Islet precursor cell (in vitro differentiated cells): ENCODE measurements at places on chromosomes 7 and 10.

DNA sequence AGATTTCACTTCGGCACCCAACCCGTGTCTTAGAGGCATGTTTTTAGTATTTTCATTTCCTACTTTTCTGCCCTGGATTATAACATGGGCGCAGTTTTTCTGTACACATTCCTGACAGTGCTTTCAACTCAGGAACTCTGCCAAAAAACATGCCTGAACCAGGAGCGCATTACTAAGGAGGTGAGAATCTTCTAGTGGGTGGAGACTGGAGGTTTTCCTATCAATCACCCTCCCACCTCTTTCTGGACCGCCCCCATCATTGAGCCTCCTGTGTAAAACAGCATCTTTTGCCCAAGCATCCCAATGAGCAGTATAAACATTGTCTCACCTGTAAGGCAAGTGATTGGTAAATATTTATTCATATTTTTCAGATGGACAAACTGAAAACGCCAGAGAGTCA lies 53.2 kb downstream of the STK17A start:
- DNase-seq: no peak

DNA sequence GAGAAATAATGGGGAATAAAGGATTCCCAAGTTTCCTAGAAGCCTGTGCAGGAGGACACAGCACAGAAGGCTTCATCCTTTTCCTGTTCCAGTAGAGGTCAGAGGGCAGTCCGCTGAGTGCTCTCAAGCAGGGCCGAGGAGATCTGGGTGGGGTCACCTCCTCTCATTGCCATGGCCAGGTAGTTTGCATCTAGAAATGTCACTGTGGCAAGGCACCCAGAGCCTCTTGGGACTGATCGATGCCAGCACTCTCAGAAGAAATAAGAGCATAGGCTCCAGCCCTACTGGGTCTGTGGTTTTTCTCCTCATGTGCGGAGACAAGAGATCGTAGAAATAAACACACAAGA lies 7.9 kb downstream of the NUB1 start:
- no peak for DNase-seq

GRCh38 chr7:127595737-127596136 lies 2.2 kb downstream of the FSCN3 start:
- DNase-seq: no peak

DNA sequence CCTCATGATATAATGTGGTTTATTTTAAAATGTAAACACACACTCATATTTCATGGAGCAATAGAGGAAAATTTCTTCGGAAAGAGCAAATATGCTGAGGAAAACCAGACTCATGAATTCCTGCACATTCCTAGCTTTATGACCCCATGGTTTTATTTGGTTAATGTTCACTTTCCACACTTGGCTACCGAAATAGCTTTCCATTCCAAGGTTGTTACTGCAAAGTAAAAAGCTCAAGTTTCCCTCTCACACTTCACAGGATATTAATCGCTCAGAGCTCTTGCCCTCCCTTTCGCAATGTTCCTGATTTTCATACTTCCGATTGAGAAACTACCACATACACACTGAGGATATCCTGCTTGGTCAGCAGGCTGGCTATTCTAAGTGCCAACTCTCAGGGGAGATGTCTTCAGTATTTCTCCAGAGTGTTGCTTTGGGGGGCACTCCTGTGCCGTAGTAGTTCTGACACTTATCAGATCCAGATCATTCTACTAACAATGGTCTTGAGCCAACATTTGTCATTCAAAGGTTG lies 77.5 kb upstream of the STEAP1B start:
- no peak for DNase-seq

DNA sequence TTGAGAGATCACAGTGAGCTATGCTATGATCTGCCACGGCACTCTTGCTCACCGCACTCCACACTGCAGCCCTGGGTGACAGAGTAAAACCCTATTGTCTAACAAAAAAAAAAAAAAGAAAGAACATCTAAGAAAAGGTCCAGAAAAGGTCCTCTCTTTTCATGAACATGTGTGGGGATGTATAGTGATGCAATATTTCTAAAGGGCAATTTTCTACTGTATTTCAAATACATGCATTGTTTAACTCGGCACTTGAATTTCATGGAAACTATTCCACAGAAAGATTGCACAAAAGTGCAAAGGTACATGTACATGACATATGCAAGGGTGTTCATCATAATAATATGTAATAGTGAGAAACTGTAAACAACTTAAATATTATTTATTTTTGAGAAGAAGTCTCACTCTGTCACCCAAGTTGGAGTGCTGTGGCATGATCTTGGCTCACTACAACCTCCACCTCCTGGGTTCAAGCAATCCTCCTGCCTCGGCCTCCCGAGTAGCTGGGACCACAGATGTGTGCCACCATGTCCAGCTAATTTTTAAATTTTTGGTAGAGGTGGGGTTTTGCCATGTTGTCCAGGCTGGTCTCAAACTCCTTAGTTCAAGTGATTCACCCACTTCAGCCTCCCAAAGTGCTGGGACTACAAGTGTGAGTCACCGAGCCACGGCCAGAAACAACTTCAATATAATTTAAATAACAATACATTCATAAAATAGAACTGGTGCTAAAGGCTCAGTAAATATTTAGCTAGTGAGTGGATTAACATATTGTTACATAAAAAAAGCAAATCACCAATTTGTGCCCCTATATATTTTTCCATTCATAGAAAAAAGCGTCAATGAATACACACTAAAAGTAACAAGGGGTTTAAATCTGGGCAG lies 1.3 kb upstream of the PPRC1 start:
- DNase-seq: no peak

GRCh38 chr7:28329661-28330363 lies 82.5 kb upstream of the CREB5 start:
- DNase-seq: no peak

- no peak for DNase-seq
These were observed 34.2 kb downstream of the C7orf33 start for GRCh38 chr7:148624735-148625134.

DNA sequence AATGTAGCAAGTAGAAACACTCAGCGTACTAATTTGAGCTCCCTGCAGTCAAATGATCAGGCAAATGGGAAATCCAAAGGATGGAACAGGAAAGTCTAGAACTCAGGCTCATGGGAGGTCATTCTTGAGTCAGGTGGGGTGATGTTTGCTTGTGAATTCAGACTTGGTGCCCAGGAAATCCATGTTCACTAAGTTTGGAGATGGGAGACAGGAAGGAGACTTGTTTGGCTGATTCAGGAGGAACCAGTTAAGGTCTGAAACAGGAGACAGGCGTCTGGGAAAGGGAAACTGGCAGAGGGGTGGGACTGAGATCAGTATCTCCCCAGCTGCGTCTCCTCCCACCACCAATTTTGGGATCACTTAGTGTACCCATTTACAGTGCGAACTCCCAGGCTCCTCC lies 38.4 kb upstream of the ZNF438 start:
- DNase-seq: no peak

DNA sequence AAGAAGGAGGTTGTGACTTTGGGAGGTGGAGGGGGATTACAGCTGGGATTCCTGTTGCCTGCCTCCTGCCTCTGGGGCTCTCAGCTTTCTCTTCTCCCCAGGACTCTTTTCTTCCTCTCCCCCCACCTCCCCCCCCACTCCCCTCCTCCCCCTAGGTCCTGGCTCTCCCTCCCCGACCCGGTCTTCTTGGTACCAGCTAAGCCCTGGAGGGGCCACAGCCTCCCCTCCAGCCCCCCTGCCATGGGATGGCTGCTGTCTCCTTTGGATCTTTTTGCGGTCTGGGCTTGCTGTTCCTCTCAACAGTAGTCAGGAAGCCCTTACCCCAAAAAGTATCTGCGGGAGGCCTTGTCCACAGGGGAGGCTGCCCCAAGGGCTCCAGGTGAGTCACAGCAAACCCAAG lies 33.5 kb upstream of the LEP start:
- DNase-seq: no peak

DNA sequence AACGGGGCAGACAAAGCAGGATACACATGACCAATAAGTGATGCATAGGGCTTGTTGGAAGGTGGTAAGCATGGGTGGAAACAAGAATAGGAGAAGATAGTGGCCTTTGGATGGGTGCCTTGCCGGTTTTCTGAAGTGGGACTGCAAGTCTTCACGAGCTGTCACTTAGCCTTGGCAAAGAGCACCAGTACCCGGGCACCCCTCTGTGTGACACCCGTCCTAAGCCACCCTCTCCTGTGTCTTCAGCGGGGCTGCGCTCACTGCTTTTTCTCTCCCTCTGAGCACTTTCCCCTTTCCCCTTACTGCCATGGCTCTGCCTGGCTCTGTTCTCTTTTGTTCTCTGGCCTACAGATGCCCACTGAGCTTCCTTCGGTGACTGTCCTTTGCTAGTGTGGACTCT lies 399.7 kb upstream of the MKI67 start:
- no peak for DNase-seq

GRCh38 chr7:37698276-37698675 lies 14.7 kb downstream of the GPR141 start:
- no peak for DNase-seq

DNA sequence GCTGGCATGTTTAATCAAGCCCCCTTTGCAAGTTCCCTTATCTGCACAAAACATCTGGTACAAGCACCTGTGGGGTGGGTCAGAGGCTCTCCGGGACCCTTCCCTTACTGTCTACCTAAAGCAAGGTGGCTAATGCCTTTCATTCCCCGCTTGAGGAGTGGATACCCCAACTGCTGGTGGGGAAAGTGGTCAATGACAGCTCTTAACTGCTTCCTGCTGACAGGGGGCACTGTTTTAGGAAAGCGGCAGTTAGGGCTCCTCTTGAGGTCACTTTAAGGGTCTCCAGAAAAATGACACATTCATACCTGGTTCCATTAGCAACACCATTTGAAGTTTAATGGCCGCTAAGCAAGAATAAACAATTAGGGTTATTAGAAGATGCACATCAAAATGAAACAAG lies 761.8 kb upstream of the PHF14 start:
- no peak for DNase-seq

GRCh38 chr10:96482815-96483588 lies 30.7 kb downstream of the TLL2 start:
- DNase-seq: peak; percentile 37

DNA sequence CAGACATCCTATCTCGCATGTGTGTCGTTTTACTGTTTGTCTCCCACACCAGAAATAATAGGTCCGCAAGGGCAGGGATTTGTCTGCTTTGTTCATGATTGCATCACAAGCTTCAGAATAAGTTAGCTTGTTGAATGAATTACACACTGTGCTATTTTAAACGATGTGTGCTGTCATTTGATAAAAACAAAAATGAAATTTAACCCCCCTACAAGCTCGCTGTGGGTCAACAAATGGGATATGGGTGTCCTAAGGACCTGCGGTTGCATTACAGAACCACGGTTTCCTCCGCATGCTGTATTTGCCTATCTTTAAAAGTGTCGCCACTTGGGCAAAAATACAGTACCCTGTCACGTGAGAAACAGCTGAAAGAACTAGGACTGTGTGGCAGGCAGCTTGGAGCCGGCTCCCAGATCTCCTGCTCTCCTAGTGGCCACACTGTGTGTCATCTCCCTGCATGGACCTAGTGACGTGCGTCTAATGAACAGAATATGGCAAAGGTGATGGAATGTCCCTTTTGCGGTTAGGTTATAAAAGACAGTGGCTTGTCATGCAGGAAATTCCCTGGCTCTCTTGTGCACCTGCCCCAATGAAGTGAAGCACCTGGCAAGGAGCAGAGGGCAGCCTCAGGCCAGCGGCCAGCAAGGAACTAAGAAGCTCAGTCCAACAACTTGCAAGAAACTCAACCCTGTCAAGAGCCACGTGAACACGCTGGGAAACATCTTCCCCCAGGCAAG lies 32.9 kb upstream of the CRYGN start:
- DNase-seq: peak; percentile 45

DNA sequence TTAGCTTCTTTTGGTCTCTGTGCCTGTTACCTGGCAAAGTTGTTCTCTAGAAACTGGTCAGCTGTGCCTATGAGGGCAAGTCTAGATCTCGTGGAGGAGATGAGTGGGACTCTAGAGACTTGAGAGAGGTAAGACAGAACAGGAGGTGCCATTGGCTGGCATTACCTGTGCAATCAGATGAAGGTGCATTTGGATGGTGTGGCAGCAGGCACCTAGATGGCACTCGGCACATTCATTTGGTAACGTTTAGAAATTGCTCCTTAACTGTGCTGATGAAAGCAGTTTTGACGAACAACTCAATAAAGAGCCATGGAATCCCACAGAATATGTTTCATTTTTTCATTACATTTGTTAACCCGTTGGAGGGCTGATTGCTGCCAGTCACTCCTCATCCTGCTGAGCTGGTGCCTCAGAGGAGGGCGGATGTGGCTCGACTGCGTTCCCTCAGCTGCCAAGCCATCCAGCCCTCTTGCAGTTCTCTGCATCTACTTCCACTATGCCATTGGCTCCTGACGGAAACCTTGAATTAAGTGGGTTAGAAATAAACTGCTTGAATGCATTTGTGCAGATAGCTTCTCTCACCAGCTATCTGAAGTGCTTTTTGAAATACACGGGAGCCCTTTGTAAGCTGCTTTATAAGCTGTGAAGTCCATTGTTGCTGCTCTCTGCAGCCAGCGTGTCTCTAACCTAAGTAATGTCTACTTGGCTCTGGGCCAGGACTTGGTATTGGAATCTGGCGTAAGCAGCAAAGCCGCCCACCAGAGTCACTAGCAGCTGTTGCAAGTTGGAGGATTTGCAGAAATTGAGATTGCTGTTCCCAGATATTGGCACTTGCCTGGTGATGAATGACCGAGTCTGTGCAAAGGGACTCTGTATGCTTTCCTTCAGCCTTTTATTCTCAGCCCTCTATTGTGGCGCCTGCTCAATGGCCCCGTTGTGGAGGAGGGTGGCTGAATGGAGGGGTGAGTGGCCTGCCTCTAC lies 87.4 kb downstream of the LRRC4 start:
- DNase-seq: no peak

- DNase-seq: no peak
These were observed 48.8 kb upstream of the ANTXRL start for GRCh38 chr10:46237815-46238510.

DNA sequence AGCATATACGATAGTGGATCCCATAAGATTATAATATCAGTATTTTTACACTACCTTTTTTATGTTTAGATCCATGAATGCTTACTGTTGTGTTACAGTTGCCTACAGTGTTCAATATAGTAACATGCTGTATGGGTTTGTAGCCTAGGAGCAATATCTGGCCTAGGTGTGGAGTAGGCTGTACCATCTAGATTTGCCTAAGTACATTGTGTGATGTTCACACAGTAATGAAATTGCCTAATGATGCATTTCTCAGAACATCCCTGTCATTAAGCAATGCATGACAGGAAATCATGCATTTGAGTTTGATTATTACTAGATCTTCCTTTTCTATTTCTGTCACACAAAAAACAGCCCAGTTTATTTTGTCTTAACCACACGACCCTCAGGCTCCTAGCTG lies 14.5 kb downstream of the CBX3 start:
- no peak for DNase-seq

DNA sequence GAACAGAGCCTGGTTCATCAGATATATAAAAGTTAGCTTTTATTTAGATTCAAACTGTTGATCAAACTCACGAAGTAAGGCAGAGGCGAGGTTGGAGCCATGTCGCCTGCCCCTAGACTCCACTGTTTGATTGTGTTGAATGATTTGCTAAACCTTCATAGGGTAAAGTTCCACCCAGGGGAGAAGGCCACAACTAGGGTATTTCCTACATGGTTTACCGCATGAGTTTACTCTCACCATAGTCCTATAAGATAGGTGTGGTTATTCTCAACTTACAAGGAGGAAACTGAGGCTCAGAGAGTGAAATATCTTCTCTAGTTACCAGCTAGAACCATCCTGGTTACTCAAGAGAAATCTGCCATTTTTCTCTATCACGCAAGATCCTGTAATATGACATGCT lies 31.8 kb downstream of the ARHGAP22 start:
- no peak for DNase-seq
